ENCODE measurements at places on chromosomes 3 and 15.
A peak's percentile ranks its signal among the peaks of the same experiment; 100 is the strongest.

- DNase-seq: no peak
Measured at GRCh38 chr15:35014241-35014640, 26.2 kb upstream of the ZNF770 start.

DNA sequence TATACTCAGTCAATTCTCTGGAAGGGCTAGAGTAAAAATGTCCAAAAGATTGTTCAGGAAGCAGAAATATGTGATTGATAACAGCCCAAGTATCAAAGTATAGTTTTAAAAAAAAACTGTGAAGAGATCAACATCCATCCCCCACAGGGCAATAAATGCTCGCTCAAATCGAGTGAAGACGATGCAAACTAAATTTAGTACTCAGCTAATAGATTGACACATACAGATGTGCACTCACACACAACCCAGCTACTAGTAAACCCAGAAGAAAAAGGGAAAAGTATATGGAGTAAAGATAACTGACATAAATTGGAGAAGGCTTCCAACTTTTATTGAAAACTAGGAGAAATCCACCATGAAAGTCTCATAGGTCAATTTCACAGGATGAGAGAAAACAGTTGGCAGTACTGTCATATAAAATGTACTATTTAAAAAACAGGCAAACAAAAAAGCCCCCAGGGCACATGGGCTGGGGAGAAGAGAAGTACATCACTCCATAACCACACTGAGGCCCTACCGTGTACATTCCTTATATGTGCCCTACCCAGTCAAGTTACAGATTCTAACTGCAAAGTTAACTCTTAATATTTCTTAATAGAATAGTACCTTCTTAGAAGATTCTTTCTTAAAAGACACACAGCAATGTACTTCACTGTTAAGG, 125.7 kb downstream of the TBL1XR1 start:
- DNase-seq: no peak

DNA sequence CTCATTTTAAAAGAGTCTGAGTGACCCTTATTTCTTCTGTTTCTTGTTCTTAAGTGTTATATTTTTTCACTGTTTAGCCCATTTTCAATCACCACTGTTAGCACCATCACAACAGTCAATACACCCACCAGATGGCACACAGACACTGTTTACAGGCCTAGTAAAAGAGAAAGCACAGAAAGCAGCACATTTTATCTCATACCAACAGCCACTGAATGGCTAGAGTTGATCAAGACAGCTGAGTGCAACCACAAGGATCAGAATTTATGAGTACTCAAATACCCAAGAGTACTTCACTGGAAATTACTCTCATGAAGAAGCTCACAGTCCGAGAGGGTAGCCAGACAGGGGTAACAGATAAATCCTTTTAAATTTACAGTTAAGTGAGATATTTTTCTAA, 127.0 kb downstream of the TFDP2 start:
- peak; percentile 29 for DNase-seq

DNA sequence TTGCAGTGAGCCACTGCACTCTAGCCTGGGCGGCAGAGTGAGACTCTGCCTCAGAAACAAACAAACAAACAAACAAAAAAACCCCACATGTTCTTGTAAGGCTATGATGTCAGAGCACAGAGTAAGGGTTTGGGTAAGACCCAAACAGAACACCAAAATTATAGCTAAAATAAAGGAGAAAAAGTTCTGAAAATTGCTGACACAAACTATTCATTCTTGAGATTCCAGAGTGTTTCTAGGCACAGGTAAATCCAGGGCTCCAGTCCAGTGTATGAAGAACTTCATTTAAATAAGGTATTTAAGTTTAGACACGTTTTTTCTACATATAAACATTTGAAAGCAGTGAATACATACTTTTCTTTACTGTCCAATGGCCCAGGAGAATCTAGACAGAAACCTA, 3.9 kb downstream of the CDC25A start:
- DNase-seq: no peak

GRCh38 chr15:90716317-90716975, 700 bp upstream of the BLM start:
- DNase-seq: no peak

- no peak for DNase-seq
Measured at GRCh38 chr3:143337387-143337786, 217.8 kb downstream of the CHST2 start.

- DNase-seq: no peak
Measured at GRCh38 chr15:99182791-99183190, 66.6 kb downstream of the TTC23 start.

DNA sequence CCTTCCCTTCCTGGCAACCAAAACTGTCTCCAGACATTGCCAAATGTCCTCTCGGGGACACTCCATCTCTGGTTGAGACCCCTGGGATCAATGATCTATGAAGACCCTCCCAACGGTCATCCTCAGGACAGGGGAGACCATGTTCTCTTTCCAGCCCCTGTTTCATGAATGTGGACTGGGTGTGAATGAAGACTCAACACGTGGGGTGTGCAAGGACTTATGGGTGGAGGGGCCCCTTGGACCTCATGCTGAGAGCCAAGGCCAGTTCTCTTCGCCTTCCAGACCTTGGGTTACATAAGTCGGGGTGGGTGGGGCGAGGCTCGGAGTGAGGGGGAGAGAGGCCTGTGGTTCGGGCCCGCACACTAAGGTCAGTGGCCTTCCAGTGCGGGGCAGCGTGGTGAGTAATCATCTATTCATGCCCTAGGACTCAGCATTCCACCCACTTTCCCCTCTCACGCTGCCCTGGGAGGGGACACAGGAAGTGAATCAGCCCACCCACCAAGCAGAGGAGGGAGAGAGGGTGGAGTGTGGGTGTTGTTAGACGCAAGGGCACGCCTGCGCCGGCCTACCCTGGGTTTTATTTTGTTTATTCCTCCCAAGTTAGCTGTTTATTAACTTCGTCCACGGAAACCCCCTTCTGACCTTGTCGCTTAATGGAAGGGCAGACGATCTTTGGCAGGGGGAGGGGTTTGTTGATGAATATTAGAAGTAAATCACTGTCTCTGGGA, 6.7 kb downstream of the PAQR5 start:
- no peak for DNase-seq
